WTC11 (cell line): ENCODE measurements at places on chromosomes 6 and 20. TPM values are rescaled to one million over a fixed set of nuclear protein-coding genes. Genes with fewer than 3 reads are reported as not detected.

DNA sequence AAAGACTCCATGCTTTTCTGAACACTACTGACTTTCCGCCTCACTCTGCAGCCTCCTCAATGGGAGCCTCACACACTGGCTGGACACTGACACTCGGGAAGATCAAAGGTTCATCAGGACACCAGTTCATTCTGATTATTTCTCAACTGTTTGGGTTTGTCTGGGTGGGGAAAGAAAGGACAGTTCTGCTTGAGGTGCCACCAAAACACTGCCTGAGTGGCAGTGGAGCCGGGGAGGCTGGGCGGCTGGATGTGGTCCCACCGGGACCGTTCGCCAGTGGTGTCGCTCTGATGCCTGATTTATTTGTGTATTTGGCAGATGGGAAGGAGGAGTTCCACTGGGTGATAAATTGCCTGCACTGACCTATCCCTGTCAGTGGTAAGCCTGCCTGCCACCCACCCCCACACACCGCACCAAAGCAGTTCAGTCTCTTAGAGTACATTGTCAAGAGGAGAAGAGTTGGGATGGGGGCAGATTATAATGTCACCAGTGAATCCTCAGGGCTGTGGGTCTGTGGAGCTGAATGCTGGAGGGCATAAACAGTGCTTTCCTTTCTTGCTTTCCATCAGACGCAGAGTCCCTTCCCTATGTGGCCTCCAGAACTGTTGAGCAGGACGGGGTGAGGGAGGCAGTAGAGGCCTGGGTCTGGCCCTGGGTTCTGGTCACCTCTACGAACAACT, 49.8 kb downstream of the EDN1 start:
- no peaks in the 10 kb centered on the region for H3K36me3 ChIP-seq
- no peak for DNase-seq
- no peaks in the 10 kb centered on the region for H3K27me3 ChIP-seq

GRCh38 chr6:136201732-136202131, 48.4 kb downstream of the MTFR2 start:
- no peaks in the 10 kb centered on the region for H3K27me3 ChIP-seq
- no peaks in the 10 kb centered on the region for H3K36me3 ChIP-seq
- H3K27ac ChIP-seq, result no peak overlapping the region

GRCh38 chr6:10384610-10385523, 30.0 kb downstream of the TFAP2A start:
- peaks cover 75% of the 10 kb centered on the region for H3K4me1 ChIP-seq
- peak overlapping the region; percentile 59 for H3K4me3 ChIP-seq
- peaks cover 100% of the 10 kb centered on the region for H3K27me3 ChIP-seq
- DNase-seq, result no peak
- no peaks in the 10 kb centered on the region for H3K36me3 ChIP-seq

DNA sequence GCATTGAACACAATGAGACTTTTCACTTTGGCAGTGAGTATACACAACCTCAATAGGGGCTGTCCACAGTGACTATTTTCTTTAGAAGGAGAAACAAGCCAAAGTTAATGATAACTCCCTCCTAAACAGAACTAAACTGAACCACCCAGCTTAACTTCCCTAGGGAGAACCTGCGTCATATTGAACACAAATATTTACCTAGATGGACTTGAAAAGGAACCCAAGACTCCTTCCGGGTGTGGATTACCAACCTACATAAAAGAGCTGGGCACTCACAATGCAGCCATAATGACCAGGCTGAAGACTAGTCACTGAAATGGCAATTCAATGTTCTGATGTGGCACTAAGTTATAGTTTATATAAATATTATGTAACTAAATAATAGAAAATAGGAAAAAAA, 160.6 kb downstream of the IBTK start:
- H3K27me3 ChIP-seq, result no peaks in the 10 kb centered on the region
- no peaks in the 10 kb centered on the region for H3K36me3 ChIP-seq
- H3K4me1 ChIP-seq, result 0 out of 2 replicates have a peak, but pooled peaks cover 2% of the 10 kb centered on the region
- DNase-seq, result no peak
- H3K4me3 ChIP-seq, result no peak overlapping the region
- H3K27ac ChIP-seq, result no peak overlapping the region

- H3K4me1 ChIP-seq, result peaks cover 26% of the 10 kb centered on the region
These were observed 27.8 kb upstream of the TCFL5 start for GRCh38 chr20:62889411-62889810.

GRCh38 chr20:33640287-33640686, 21.8 kb upstream of the C20orf144 start:
- no peak overlapping the region for H3K27ac ChIP-seq
- no peak for DNase-seq
- no peaks in the 10 kb centered on the region for H3K4me1 ChIP-seq
- no peak overlapping the region for H3K4me3 ChIP-seq
- no peaks in the 10 kb centered on the region for H3K27me3 ChIP-seq
- peaks cover 44% of the 10 kb centered on the region for H3K36me3 ChIP-seq

- H3K4me1 ChIP-seq, result no peaks in the 10 kb centered on the region
- H3K27me3 ChIP-seq, result no peaks in the 10 kb centered on the region
- peaks cover 27% of the 10 kb centered on the region for H3K36me3 ChIP-seq
- no peak overlapping the region for H3K4me3 ChIP-seq
These were observed 476.8 kb upstream of the ADGRB3 start for GRCh38 chr6:68158256-68158655.

DNA sequence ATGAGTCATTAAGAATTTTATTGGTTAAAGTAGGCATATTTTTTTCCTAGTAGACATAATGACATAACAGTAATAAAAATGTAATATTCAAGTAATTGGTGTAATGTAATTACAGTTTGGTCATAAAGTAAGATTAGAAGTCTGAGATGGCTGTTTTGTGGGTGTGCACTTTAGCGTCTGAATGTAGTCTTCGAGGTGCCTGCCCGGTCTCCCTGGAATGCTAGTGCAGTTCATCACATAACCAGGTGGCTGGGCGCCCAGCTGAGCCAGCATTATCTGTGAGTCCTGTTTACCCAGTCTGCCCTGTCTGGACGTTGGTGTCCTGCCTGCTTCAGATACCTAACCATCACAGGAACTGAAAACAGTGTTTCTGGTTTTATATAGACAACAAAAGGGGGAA, 419.1 kb downstream of the CDC5L start:
- H3K4me3 ChIP-seq, result no peak overlapping the region
- H3K27me3 ChIP-seq, result no peaks in the 10 kb centered on the region
- no peak overlapping the region for H3K27ac ChIP-seq
- H3K4me1 ChIP-seq, result peaks cover 12% of the 10 kb centered on the region

DNA sequence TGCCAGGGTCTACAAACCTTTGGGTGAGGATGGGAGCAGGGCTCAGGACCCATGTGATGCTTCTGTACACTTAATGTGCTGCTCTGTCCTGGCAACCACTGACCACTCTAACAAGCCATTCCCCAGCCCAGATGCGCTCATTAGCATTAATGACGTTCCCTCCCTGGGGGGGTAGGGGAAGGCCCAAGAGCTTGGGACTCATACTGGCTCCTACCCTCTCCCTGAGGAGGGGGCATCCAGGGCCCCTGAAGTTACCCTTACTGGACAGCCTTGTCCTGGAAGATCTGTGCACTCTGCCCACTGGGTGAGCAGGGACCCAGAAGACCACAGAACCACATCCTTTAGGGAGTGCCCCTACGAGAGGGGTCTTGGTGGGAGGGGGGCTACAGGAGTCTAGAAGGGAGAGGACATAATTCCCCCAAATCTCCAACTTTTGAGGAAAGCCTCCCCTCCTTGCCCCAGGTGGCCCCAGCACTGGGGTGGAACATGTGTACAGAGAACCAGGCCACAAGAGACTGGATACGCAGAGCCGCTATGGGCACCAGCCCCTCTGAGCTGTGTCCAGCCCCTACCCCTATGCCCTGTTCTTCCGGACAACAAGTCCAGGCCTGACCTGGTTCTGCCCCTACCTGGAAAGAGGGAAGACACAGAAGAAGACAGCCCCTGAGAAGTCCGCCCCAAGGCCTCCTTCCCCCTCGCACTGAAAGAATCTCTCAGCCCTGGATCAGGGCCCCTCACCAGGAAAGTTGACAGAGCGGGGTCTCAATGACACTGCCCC, 1.4 kb downstream of the TEAD3 start:
- H3K4me3 ChIP-seq, result peak overlapping the region; percentile 78
- H3K27me3 ChIP-seq, result peaks cover 23% of the 10 kb centered on the region
- no peak overlapping the region for H3K27ac ChIP-seq
- no peak for DNase-seq
- H3K4me1 ChIP-seq, result peaks cover 70% of the 10 kb centered on the region

GRCh38 chr6:36784376-36784636, 54.9 kb downstream of the CPNE5 start:
- H3K27me3 ChIP-seq, result no peaks in the 10 kb centered on the region
- no peak overlapping the region for H3K4me3 ChIP-seq
- H3K4me1 ChIP-seq, result peaks cover 23% of the 10 kb centered on the region
- DNase-seq, result no peak
- no peaks in the 10 kb centered on the region for H3K36me3 ChIP-seq

GRCh38 chr6:105988321-105988720, 97.8 kb upstream of the PRDM1 start:
- H3K27me3 ChIP-seq, result peaks cover 100% of the 10 kb centered on the region
- no peaks in the 10 kb centered on the region for H3K36me3 ChIP-seq
- H3K4me1 ChIP-seq, result peaks cover 28% of the 10 kb centered on the region

The HTR1E gene
- total RNA-seq, result 0.09 TPM in 2 of 3 replicates, not detected in the other
